ENCODE measurements at places on chromosomes 1 and 21. TPM values are rescaled to one million over a fixed set of nuclear protein-coding genes. Genes with fewer than 3 reads are reported as not detected.
A peak's percentile ranks its signal among the peaks of the same experiment; 100 is the strongest.

The NBPF20 gene
- total RNA-seq = 0.50 TPM

The MRPL39 gene
- 61.3 TPM for total RNA-seq

The CR1 gene
- 2.2 TPM for total RNA-seq

GRCh38 chr1:17212487-17213121 is 7.7 kb downstream of the PADI1 start:
- DNase-seq = peak; percentile 47

DNA sequence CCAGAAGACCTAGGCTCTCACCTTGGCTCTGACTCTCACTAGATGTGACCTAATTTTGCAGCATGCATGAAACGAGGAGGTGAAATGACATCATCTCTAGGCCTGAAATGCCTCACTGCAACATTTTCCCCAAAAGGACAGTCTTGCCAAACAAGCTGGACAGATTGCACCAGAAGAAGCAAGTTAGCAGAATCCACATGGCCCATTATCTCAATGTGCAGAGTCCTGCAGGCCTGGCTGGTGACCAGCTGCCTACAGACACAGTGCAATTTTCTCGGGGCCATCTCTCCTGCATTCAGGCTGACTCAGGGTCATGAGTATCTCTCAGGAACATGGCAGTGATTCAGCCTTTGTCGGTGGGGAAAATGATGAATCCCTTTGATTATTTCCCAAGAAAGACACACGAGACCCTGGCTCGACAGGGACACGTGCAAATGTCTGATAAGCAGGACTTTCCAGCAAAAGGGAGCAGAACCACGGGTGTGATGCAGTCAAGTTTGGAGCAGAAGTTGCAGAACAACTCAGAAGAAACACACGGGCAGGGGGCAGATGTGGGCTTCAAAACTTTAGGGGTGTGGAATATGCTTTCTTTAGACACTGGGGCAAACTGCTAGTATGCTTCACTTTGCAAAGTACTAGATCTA is 38.7 kb downstream of the TRIM67 start:
- DNase-seq = no peak

DNA sequence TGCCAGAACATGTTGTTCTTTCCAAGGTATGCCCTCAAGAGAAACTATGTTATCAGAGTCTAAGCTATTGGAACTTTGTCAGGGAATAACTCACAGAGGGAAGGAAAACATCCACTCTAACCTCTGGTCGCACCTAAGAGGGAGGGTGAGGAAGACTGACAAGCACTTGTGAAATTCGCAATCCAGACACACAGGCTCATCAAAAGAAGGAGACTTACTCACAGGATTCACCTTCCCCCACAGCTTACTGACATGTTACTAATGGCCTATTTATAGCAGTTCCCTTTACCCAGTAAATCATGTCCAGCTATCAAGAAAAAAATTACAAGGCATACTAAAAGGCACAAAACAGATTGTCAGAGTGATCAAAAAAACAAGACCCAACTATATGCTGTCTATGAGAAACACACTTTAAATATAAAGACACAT is 36.9 kb downstream of the WDR64 start:
- no peak for DNase-seq

DNA sequence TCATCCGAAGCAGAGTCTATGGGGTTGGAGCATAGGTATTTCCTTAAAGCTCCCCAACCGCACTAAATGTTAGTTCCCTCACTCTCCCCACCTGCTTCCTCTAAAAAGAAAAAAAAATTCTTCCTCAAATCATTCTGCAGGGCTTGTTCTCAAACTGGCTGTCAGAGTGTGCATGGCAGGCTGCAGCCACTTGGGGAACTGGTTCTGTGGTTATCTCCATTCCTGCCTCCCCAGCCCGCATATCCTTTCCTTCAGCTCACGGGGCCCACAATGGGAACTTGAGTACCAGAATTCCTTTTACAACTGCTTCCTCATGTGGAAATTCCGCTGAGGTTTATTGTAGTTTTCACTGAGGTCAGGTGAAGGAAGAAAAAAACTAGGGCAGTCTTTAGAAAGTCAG is 159.2 kb downstream of the PIGK start:
- DNase-seq = no peak

DNA sequence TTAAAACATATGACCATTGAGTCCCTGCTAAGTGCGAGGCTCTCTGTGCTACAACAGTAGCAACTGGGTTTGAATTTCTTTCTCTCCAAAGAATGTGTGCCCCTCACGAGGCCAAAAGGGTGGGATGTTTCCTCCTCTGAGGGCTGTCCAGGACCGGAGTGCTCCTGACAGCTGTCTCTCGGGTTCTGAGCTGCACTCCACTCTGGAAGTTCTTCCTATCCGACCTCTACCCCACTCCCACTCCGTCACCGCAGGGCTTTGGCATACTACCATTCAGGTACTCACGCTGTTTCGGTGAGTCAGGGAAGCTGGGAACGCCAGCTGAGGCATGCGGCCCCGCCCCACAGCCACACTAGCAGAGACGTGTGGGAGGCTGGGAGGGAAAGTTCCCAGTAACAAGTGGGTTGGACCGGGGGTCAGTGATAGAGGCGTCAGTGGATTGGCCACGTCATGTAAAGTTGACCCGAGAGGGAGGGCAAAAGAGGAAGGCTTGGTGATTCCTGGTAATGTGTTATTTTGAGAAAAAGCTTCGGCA is 705 bp upstream of the SLC50A1 start:
- peak; percentile 86 for DNase-seq

DNA sequence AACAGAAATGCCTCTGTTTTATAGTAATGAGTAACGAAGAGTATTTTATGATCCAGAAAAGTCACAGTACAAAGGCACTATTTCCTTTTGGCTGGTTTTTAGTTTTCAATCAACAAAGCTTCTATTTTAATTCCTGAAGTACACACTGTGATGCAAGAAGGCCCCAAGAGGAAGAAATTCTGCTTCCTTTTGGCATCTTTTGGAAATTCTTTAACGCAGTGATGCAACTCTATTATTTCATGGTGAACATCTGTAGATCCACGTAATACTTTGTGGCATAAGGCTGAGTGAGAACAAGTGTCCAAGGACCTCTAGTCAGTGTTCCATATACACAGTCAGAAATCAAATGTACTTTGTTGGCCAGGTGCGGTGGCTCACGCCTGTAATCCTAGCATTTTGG is 137.5 kb downstream of the TGFB2 start:
- no peak for DNase-seq

All from left ventricle myocardium superior (tissue), 1 donor.